ENCODE measurements at places on chromosomes 16 and 17.

GRCh38 chr17:13134076-13134475 lies 116.2 kb upstream of the ELAC2 start:
- no peak for DNase-seq

- no peak for DNase-seq
Measured at GRCh38 chr17:42411905-42412679, 11.0 kb downstream of the CAVIN1 start.

DNA sequence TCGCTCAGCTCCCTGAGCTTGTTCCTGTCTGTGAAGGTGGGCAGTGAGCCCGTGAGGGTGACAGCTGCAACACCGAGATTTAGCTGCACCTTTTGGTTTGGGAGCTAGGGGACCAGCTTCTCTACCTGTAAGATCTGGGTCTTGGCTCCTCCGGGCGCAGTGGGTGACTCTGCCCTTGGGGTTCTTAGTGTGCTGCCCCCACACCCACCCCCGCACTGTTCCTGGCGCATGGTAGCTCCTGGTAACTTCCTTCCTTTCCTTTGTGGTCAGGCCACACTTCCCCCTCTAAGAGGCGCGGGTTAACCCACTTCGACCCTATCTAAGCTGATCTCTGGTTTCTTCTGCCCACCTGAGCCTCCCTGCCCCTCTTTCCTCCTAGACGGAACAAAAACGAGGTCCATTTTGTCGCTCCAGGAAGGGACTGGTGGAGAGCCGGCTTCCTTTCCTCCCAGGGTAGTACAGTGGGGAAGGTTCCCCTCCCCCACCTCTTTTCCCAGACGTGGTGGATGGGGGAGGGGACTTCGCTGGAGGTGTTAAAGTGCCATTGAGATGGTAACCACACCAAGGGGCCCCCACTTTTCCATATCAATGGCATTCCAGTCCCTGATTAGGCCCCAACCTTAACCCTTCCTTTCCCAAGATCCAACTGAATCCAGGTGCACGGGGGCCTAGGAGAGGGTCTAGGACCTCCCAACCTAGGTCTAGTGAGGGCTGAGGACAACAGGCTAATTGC lies 4.6 kb upstream of the CLDN9 start:
- DNase-seq, result no peak

DNA sequence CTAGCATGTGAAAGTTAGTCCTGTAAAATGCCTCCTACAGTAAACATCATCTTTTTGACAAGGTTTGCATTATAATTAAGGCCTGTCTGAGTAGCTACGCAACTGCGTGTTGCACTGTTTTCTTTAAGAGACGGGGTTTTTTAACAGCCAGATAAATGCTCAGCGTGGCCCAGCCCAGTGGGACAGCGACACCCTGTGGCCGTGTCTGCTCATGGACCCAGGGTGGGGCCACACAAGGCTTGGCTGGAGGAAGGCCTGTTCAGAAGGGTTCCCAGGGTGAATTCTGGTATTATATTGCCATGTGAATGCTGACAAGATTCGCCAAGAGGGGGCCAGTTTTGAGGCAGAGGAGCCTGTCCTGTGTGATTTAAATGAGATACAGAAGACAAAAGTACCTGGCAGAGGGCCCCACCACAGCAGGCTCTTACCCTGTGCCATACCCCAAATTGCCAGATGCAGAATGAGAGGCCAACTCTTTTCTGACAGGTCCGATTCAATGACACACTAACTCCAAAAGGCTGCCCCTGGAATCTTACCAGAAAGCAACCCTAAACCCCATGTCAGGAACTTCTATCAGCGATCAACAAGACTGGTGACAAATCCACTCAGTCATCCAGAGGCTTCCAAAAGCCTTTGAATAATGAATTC lies 65.9 kb upstream of the IRX6 start:
- DNase-seq, result peak; percentile 70

Measured in HEK293T (cell line).